Testis (tissue), 5 donors: ENCODE measurements at places on chromosomes 5 and 9. TPM values are rescaled to one million over a fixed set of nuclear protein-coding genes. Genes with fewer than 3 reads are reported as not detected.

GRCh38 chr5:148746826-148747535 is 79.4 kb upstream of the ADRB2 start:
- H3K36me3 ChIP-seq = no peaks in the 10 kb centered on the region
- no peak overlapping the region for H3K27ac ChIP-seq
- no peaks in the 10 kb centered on the region for H3K27me3 ChIP-seq
- no peaks in the 10 kb centered on the region for H3K4me1 ChIP-seq
- no peak overlapping the region for H3K4me3 ChIP-seq
- DNase-seq = no peak

DNA sequence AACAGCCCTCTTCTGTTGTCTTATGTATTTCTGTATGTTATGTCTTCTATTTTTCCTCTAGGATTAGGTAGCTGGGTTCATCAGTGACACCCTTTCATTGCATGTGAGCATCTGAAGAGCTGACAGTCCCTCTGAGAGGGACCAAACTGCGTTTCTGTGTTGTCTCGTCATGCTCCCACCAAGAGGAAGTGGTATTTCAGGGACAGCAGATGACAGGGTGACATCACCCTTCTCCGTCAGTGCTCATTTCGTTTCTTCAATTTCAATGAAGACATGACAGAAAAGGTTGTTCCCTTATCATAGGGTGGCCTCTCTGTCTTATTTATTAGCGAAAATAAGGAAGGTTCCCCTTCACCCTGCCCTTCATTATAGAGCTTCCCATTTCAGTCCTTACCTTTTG is 225.9 kb upstream of the NR4A3 start:
- no peaks in the 10 kb centered on the region for H3K4me1 ChIP-seq
- H3K36me3 ChIP-seq = no peaks in the 10 kb centered on the region
- no peak for DNase-seq
- H3K27ac ChIP-seq = no peak overlapping the region

- H3K36me3 ChIP-seq = no peaks in the 10 kb centered on the region
- no peak overlapping the region for H3K27ac ChIP-seq
- no peak overlapping the region for H3K4me3 ChIP-seq
- H3K27me3 ChIP-seq = no peaks in the 10 kb centered on the region
- DNase-seq = no peak
Measured at GRCh38 chr5:111075520-111075919, 4.0 kb downstream of the TSLP start.

GRCh38 chr9:77946969-77947620 is 84.5 kb downstream of the GNAQ start:
- H3K4me1 ChIP-seq = peaks cover 27% of the 10 kb centered on the region
- no peak for DNase-seq

DNA sequence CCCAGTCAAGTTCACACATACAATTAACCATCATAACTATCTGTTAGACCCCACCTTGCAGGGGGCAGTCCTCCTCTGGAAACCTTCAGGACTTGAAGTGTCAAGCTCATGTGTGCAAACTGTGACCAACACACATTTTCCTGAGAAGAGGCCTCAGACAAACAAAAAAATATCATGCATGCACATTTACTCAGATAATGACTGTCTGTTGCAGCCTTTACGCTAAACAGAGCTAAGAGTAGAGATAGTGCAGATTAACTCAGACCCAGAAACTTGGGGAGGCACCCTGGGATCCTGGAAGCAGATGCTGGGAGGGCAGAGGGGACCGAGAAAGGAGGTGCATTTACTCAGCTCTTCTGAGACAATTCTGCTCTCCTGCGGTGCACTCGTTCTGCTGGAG is 3.6 kb upstream of the S1PR3 start:
- peaks cover 5% of the 10 kb centered on the region for H3K4me1 ChIP-seq
- H3K27ac ChIP-seq = no peak overlapping the region
- no peak for DNase-seq
- no peaks in the 10 kb centered on the region for H3K27me3 ChIP-seq

- DNase-seq = no peak
- no peak overlapping the region for H3K27ac ChIP-seq
- no peaks in the 10 kb centered on the region for H3K4me1 ChIP-seq
Measured at GRCh38 chr9:97906236-97906831, 16.0 kb downstream of the TRMO start.

DNA sequence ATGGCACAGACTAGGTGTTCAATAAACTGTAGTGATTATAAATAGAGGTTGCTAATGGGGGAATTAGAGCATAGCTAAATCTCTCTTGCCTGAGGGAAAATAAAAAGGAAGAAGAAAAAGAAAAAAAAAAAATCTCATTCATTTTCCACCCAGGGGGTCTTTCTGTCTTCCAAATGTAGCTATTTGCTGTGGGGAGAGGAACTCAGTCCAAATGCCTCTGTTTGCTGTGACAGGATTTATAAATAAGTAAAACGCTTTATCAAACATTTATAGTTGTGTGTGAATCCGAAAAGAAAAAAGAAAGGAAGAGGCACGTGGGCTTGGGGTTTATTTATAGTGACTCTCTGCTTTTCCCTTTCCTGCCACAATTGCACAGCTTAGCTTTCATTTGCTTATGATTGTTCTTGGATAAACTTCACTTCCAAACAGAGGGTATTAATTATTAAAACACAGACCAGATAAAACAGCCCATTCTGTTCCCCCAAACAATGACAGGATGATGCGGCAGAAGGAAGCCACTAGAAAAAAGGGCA is 245.7 kb downstream of the ASTN2 start:
- H3K36me3 ChIP-seq = no peaks in the 10 kb centered on the region
- H3K4me3 ChIP-seq = no peak overlapping the region
- H3K27ac ChIP-seq = no peak overlapping the region
- H3K27me3 ChIP-seq = no peaks in the 10 kb centered on the region

DNA sequence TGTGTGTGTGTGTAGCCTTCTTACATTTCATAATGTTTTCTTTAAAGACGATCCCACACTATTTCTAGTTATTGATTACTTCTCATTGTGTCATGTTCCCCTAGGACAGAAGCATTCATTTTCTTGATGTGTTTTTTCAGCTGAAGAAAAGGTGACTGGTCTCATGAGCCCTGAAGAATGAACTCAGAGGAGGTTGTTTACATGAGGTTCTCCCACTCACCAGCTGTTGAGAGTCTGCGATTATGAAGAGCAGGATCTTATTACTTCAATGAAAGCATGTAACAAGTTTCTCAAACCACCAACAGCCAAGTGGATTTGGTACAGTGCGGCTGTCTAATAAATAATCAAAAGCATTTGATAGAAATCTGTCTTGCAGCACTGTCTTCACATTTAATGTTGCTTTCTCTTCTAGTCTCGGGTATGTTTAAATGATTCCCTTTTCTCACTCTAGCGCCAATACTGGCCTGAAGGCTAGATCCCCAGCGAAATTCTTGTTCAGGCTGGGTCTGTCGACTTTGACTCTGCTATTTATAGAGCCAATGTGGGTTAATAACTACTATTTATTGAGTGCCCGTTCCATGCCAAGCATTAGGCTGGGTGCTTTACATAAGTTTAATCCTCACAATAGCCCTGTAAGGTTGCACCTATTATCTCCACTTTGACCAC is 9.6 kb upstream of the FSD1L start:
- no peaks in the 10 kb centered on the region for H3K27me3 ChIP-seq
- no peak overlapping the region for H3K27ac ChIP-seq
- H3K4me3 ChIP-seq = no peak overlapping the region
- no peaks in the 10 kb centered on the region for H3K4me1 ChIP-seq
- no peak for DNase-seq

GRCh38 chr9:18331310-18331684 is 142.7 kb upstream of the ADAMTSL1 start:
- no peaks in the 10 kb centered on the region for H3K27me3 ChIP-seq
- H3K36me3 ChIP-seq = no peaks in the 10 kb centered on the region
- no peak for DNase-seq
- H3K4me1 ChIP-seq = peaks cover 25% of the 10 kb centered on the region
- H3K4me3 ChIP-seq = no peak overlapping the region
- no peak overlapping the region for H3K27ac ChIP-seq

- DNase-seq = peak; percentile 21
- H3K27ac ChIP-seq = no peak overlapping the region
- no peaks in the 10 kb centered on the region for H3K27me3 ChIP-seq
- no peaks in the 10 kb centered on the region for H3K4me1 ChIP-seq
Measured at GRCh38 chr9:32603914-32604852, 31.2 kb upstream of the NDUFB6 start.

Gene CAVIN4
- total RNA-seq = 2.7 TPM

Gene PCDHGC5
- total RNA-seq = 4.9 TPM

Gene ADRA1B
- total RNA-seq = 0.93 TPM

Gene SPACA9
- 61.2 TPM for total RNA-seq

Gene TRPM6
- 4.2 TPM for total RNA-seq

Gene GZMA
- not detected for total RNA-seq

Gene DPP7
- 207 TPM for total RNA-seq
